ENCODE measurements at places on chromosomes 12 and 14.

DNA sequence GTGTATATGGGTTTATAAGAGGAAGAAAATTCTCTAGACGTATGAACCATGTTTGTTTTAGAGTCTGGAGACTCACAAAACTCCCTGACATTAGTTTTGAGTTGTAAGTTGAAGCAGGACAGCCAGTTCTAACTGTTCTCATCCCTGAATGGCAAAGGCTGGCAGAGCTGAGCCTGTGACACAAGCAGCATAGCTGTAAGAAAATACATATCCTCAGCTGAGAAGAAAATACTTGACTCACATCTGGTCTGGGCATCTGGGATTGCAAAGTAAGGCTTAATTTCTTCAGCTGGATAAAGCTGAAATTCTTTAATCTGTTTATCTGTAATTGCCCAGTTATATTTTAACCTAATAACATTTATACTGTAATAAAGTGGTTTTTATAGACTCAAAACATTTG is 156.3 kb downstream of the PELI2 start:
- DNase-seq = no peak

GRCh38 chr12:131640525-131640924 is 70.4 kb upstream of the SFSWAP start:
- no peak for DNase-seq

GRCh38 chr12:68641138-68641537 is 30.4 kb downstream of the RAP1B start:
- DNase-seq = peak; percentile 28

- no peak for DNase-seq
These were observed 9.6 kb upstream of the TAMALIN start for GRCh38 chr12:51997136-51997535.

GRCh38 chr12:132239796-132240668 is 89.4 kb downstream of the GALNT9 start:
- DNase-seq = no peak

GRCh38 chr12:66044731-66045130 is 85.8 kb downstream of the LLPH start:
- DNase-seq = no peak

DNA sequence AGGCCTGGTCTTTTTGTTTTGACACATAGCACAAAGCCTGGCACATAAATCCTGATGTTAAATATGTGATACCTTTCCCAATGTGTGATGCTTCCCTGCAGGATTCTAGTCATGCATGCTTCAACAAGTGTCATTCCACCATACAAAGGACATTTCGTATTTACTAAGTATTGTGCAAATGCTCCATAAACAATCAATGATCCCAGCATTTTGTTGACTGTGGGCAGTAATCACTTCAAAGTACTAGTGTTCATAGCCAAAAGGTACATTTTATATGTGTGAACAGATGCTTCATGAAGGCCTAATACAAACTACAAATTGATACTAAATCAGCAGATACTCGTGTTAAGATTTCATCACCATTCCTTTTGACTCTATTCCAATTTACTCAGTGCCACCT is 4.4 kb downstream of the CCNB1IP1 start:
- DNase-seq = no peak

DNA sequence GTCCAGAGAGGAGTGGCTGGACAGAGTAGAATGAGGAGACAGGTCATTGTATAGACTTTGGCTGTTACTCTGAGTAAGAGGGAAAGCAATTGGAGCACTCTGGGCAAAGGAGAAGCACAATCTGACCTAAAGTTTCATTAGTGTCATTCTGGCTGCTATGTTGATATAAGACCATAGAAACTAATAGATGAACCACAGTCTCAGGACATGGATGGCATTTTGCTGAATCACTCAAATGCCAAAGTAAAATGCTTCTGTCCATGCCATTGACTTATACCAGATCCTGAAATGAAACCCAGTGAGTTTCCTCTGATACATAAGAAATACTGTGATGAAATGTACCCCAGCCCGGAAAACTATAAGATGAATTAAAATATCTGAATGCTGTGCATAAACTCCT is 65.8 kb upstream of the COCH start:
- no peak for DNase-seq

- no peak for DNase-seq
These were observed 79.6 kb downstream of the EXOC5 start for GRCh38 chr14:57189070-57189469.

DNA sequence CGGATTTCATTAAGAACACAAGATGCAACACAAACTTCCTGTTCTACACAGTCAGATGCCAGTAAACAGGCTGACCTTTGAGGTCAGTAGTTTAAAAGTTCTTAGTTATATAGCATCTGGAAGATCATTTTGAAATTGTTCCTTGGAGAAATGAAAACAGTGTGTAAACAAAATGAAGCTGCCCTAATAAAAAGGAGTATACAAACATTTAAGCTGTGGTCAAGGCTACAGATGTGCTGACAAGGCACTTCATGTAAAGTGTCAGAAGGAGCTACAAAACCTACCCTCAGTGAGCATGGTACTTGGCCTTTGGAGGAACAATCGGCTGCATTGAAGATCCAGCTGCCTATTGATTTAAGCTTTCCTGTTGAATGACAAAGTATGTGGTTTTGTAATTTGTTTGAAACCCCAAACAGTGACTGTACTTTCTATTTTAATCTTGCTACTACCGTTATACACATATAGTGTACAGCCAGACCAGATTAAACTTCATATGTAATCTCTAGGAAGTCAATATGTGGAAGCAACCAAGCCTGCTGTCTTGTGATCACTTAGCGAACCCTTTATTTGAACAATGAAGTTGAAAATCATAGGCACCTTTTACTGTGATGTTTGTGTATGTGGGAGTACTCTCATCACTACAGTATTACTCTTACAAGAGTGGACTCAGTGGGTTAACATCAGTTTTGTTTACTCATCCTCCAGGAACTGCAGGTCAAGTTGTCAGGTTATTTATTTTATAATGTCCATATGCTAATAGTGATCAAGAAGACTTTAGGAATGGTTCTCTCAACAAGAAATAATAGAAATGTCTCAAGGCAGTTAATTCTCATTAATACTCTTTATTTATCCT is 13.5 kb downstream of the PTGER2 start:
- DNase-seq = peak; percentile 26

GRCh38 chr14:105332350-105332874 is 17.9 kb downstream of the PACS2 start:
- DNase-seq = no peak

DNA sequence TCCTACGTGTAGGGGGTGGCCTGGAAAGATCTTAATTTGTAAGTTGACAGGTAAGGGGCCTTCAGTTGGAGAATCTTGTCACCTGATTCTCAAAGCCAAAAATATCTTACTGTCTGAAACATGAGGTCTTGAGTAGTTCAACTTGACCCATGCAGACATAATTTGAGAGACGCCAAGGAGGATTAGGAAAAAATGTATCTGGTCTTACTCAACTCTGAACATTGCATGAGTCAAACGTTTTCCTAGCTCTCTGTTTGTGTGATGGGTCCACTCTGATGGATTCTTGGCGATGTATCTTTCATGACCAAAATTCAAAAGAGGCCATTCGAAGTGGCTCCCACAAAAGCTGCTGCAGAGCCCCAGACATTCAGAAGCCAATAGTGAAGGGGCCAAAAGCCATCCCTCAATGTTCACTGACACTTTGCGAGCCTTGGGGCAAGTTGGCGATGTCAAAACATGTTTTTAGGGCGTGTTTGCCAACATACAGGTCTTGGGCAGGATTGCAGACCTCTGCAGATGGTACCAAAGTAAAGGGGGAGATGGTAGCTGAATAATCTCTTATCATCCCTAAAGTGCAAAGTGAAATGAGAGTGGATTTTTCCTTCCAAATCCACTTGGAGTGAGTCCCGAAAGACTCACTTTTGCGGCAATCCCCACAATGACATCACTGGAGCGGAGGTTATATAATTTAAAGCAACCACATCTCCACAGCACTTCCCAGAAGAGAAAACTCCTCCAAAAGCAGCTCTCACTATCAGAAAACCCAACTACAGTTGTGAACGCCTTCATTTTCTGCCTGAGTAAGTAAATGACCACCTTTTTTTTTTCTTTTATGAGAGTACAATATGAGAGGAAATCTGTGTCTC is at the start of gene BDKRB1:
TSS of gene BDKRB1 (plus strand) at position 710 of the 866 bp plus-strand sequence. CDS start 7,473 bp downstream, outside the sequence.
- DNase-seq = no peak

- DNase-seq = no peak
These were observed 50.5 kb downstream of the ADIPOR2 start for GRCh38 chr12:1741154-1741949.

GRCh38 chr12:123946152-123946515 is 26.5 kb downstream of the CCDC92 start:
- DNase-seq = no peak

GRCh38 chr12:102144221-102144620 is 24.2 kb downstream of the PARPBP start:
- no peak for DNase-seq

- DNase-seq = no peak
These were observed 258.7 kb upstream of the BTG1 start for GRCh38 chr12:92404259-92404894.

DNA sequence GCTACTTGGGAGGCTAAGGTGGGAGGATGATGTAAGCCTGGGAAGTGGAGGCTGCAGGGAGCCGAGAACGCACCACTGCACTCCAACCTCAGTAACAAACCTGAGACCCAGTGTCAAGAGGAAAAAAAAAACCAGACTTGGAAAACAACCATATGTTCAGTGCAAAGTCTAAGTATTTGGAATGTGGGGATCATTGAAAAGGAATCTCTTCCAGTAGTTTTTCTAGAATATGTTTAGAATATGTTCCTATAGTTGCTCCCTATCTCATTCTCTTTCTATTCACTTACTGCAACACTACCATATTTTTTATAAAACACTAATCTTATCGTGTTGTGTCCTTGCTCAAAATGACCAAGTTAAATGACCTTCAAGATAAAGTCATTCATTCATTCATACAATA is 423.5 kb upstream of the SOX5 start:
- no peak for DNase-seq

DNA sequence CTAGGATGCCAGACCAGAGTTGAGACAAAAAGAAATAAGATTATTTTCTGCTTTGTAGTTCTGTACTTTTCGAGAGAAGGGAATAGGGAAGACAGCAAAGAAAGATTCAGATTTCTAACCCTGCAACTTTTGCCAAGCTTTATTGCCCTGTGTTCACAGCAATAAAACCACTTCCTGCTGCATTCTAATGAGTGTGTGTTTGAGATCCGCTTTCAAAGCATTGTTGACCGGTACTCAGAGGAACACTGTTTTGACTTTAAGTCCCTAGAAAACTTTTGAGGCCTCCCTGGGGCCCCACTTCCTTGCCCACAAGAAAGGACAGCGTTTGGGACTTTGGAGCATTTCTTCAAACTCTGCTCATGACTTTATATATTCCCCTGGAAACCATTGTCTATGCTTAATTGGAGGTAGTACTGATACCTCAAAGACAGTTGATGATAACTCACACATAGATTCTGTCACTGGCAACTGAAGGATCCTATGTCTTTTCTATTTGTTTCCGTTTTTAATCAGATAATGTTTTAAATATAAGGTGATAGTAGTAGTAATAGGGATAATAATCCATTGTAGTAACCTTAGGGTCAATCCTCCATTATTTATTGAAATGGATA is 1.3 kb downstream of the RNASE6 start:
- DNase-seq = peak; percentile 45

- no peak for DNase-seq
These were observed 125.7 kb downstream of the TSPAN9 start for GRCh38 chr12:3202734-3203446.

DNA sequence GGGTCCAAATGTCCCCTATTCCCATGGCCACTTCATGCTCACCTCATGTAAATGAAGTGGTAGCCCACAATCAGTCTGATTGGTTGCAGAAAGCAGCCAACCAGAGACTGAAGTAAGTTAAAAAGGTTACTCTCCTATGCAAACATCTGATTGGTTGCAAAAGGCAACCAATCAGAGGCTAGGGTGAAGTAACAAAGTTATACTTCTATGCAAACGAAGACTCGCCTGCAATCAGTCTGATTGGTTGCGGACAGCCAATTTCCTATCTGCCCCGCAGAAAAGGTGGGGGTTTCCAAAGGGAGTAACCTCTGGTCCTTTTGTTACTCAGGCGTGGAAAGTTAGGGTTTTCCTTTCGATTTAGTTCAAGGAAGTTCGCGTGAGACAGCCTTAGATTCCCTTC is 208.1 kb upstream of the NEDD1 start:
- no peak for DNase-seq

GRCh38 chr14:75333606-75334548 is 55.2 kb downstream of the FOS start:
- peak; percentile 52 for DNase-seq

GRCh38 chr12:92989715-92990484 is 60.8 kb upstream of the EEA1 start:
- no peak for DNase-seq

DNA sequence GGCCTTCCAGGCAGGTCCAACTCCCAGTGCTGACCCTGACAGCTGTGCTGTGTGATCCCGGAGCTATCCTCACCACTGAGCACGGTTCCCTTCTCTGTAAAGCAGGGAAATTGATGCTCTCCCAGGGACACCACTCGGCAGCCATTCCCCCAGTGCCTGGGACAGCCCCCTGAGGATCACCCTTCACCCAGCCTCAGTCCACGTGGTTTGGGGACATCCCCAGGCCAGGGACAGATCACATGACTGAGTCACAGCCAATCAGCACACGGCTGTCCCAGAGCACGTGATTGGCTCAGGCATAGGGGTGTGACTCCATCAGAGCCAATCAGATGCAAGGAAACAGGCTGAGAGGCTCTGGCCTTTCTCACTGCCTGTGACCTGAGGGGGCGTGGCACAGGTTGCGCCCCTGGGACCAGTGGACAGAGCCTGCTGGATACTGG is 68.8 kb upstream of the SFSWAP start:
- DNase-seq = no peak

- DNase-seq = no peak
These were observed 7.5 kb downstream of the TBK1 start for GRCh38 chr12:64459394-64459891.

- no peak for DNase-seq
These were observed 826 bp upstream of the CACNA1C start for GRCh38 chr12:2051700-2052621.

DNA sequence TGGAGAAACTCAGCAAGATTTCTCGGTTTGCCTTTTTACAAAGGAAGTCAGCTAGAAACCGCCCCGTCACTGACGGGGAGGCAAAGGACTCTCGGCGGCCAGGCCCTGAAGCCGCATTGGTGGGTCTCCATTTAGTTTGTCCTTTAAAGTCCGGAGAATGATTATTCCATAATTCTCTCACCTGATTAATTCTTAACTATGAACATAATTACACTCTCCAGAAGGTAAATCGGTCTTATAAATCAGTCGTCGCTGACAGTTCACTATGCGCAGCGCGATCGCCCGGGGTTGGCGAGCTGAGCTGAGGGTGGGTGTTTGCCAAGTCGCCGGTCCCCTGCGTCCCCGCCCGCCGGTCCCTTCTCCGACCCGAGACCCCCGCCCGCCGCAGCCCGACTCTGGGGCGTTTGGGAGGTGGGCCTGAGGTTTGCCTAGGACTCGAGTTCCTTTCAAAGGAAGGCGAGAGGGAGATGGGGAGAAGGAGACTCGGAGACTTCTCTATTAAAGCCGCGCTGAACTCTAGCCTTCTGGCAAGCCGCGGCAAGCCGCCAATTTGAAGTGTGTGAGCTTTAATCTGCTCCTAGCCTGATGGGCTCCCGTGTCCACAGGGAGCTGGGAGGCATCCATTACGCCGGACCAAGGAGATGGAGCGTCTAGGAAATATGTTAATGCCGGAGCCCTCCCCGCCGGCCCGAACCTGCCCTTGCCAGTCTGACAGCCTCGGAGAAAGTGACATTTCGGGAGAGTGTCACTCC is 392.9 kb downstream of the NOVA1 start:
- no peak for DNase-seq

GRCh38 chr14:34450542-34450915 is 11.5 kb downstream of the SPTSSA start:
- DNase-seq = no peak

GRCh38 chr12:41459111-41459905 is 271.2 kb downstream of the PDZRN4 start:
- DNase-seq = no peak
